H7 (cell line): ENCODE measurements at places on chromosomes 5 and 9.

DNA sequence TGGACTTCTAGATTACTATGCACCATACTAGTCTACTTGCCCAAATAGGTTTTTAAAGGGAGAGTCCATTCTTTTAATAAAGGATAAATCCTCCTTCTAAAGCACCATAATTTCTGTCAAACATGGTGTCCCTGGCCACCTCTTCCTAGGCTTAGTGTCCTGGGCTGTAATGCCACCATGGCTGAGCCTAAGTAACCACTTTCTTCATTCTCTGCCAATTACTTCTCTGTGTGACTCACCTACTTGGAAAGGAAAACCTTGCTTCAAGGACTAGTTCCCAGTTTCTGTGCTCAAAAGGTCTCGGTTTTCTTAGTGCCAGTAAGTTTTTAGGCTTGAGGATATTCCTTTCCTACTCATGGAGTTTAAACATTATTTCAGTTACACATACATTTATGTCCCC lies 273.4 kb downstream of the DENND1A start:
- no peak for DNase-seq

DNA sequence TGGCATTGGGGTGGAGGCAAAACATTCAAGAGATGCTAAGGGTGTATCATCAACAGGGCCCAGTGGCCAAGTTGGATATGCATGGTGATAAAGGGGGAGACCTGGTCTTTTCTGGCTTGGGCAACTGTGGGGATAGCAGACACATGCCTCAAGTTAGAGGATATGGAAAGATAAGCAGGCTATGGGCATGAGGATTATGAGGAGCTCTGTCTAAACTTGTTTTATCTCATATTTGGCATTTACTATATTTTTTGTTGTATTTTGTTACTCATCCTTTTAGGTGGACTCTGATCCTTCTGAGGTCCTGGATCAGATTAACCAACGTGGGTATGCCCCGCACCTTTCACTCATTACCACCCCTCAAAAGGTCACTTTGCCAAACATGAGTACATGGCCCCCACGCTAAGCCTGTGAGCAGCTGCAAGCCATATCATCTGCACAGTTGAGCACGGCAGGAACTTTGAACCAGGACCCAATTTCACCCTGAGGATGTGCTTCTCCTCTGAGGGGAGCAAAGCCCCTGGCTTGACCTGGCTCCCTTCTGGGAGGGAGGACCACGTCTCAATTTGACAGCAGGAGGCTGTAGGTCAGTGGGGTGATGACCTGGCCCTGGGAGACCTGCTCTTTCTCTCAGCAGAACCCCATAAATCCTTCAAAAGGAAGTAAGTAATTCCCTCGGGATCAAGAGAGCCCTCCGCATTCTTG lies 71.1 kb upstream of the CD180 start:
- DNase-seq: no peak

- DNase-seq: no peak
These were observed 40.8 kb upstream of the SPATA31C2 start for GRCh38 chr9:88179062-88179521.

- no peak for DNase-seq
These were observed 351.2 kb downstream of the ZNF608 start for GRCh38 chr5:124395287-124395686.

- no peak for DNase-seq
These were observed 25.3 kb upstream of the TLR4 start for GRCh38 chr9:117678871-117679270.

DNA sequence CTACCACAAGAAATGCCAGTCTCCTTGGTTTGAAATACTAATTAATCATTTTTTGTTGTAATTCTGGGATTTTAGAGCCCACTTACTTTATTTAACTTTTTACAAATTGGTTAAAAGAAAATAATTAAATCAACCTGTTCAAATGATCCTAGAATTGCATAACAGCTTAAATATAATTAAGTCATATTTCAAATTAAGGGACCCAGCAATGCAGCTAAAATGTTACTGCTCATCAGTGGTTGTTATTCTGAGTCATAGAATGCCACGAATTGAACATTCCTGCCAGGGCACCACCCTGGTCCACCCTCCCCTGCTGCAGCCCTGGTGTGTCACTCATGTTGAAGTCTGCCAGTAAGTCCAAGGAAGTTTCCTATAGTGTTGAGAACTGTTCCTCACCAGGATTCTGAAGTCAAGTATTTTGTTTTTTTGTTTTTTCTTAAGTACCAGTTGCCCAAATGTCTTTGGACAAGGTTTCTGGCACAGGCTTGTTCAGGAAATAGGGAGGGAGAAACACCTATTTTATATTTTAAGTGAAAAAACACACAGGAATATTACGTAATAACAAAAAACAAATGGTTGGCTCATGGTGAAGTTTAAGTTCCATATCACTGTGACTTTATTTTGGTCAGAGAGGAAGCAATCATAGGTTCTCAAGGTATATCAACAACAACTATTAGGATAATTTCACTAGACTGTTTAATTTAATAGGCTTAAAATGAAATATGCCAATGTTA lies 4.3 kb upstream of the ITGA1 start:
- no peak for DNase-seq

DNA sequence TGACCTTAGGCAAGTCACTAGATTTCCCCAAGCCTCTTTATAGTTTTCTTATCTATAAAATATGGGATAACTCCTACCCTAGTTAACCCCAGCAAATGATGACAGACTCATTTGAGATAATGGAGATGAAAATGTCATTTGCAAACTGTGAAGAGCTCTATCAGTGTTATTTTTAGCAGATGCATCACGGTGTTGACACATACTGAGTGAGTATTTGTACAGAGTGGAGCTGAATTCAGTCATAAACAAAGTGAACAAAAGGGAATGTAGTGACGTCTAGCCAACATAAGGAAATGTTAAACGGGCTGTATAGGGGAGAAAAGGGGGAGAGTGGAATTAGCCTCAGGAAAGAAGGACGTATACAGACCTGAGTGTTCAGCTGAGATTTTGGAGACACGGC lies 75.9 kb downstream of the NMUR2 start:
- no peak for DNase-seq

GRCh38 chr9:16787724-16788123 lies 82.7 kb downstream of the BNC2 start:
- DNase-seq: no peak

DNA sequence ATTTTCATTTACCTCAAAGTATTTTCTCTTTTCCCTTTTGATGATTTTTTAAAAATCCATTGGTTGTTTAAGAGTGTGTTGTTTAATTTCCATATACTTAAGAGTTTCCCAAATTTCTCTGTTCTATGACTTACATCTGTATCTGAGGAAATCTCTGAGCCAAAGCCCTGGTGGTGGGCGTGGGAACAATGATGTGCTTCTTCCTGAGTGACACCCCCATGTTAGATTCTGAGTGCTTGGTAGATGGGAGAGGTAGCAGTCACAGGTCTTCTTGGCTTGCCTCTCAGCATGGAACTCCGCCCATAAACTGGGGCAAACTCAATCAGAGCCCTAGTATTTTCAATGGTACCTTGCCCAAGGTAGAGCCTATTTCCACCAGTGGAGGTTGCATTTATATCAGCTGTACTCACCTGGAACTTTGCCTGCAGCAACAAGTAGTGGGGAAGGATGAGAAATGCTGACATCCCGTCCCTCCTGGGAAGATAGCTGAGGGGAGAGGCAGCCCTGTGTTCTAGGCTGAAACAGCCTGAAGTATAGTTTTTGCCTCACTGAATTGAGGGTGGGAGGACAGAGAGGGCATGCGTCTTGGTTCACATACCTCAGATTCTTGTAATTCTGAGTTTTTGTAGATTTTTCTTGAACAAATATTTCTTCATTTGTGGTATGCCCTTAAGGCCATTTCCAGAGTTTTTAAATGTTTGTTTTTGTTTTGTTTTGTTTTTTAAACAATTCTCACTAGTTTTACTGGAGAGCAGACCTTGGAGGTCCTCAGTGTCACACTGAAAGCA lies 26.4 kb downstream of the C9orf43 start:
- DNase-seq: no peak

DNA sequence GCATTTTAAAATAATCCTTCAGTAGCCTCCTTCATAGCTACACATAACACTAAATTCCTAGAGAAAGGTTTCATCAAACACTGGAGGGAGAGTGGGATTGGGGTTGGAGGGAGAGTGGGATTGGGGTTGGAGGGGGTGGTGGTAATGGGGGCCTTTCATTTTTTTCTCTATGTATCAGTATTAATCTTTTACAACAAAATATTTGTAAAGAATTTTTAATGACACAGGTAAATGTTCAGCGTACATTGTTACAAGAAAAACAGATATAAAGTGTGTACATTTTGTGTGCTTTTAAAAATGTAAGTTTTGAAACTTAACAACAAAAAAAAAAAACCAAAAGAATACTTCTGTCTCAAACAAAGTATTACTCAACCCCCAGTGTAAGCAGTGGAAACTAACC lies 266.4 kb downstream of the DENND1A start:
- no peak for DNase-seq

DNA sequence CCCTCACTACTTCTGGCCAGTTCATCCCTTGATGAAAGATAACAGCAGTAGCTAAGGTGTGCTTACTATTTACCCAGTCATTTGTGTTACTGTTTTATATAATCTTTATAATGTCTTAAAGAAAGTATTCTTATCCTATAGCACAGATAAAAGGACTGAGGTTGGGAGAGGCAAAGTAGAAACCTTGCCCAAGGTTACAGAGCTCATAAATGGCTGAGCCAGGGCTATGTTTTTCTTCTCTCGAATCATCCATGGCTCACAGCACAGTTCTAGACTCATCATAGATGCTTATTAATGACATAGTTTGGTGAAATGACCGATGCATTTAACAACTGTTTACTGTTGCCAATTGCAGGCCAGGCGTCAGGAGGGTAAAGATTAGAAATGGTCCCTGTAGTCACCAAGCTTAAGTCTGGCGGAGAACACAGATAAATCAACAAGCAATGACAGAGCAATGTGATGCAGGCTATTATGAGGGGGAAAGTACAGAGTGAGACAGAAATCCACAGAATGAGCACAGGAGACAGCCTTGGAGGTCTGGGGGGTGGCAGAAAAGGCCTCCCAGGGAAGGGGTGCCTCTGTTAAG lies 65.6 kb upstream of the ZNF622 start:
- DNase-seq: no peak

- DNase-seq: no peak
These were observed 158.4 kb downstream of the GABBR2 start for GRCh38 chr9:98550206-98550820.

- no peak for DNase-seq
These were observed 780.3 kb downstream of the KCTD16 start for GRCh38 chr5:144950996-144951395.
